T-cell (primary cell): ENCODE measurements at places on chromosomes 16 and 17.

DNA sequence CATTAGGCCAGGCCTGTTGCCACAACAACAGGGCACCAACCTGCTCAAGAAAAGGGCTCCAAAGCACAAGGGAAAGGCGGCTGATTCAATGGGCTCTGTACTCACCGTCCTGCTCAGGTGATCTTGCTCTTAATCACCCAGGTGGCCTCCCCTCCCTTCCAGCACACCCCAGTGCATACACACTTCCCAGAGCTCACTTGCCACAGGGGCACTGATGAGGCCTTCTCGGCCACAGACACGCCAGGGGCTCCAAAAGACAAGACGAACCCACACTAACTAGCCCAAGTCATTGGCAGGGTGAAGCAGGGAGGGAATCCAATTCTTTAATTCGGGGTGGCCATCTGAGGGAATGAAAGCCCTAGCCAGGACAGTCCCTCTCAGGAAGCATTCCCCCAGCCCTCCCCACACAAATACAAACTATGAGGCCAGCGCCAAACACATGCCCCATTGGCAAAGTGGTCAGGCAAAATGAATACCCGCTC, 1.4 kb downstream of the MYO18A start:
- DNase-seq: no peak

DNA sequence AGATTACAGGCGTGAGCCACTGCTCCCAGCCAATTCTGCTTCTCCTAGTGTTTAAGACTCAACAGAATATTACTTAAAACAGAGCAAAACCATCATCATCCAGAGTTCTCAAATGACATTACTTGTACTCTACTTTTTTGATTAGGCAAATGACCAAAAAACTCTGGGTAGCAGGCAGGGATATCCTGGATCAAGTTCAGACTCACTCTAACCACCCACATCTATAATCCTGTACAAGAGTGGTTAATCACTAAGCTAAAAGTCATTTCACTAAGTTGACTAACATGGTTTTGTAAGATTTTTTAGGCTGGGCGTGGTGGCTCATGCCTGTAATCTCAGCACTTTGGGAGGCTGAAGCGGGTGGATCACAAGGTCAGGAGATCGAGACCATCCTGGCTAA, 6.8 kb downstream of the NAE1 start:
- DNase-seq: no peak

DNA sequence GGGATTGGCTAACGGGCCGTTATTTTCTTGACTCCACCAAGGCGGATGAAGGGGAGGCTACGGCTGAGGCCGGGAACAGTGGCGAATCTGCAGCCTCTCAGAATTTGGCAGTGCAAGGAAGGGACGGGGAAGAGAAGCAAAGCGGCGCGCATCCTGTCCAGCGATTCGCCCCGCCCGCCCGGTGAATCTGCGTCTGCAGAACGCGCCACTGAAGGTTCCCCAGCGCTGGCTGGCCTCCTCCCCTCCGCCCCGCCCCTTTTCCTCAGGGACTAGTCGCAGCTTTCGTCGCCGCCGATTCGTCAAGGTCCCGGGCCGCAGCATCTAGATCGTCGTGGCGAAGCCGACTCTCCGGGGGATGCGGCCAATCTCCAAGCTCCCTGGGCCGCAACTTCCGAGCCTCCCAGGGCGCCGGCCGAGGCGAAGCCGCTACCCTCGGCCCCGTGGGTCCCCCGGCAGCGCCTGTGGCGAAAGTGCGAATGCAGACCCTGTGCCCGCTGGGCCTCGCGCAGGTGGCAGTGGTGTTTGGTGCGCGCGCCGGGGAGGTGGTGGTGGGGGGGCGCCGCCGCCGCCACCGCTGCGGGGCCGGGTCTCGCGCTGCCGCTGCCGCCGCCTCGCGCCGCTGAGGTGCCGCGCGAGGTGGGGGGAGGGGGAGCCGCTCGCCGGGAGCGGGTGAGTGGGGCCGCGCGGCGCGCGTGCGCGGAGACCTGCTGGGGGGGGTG, at the start of gene SETD1A:
TSS of gene SETD1A (plus strand) at position 299 of the 719 bp plus-strand sequence. CDS start 978 bp downstream, outside the sequence.
- DNase-seq: peak; percentile 96

DNA sequence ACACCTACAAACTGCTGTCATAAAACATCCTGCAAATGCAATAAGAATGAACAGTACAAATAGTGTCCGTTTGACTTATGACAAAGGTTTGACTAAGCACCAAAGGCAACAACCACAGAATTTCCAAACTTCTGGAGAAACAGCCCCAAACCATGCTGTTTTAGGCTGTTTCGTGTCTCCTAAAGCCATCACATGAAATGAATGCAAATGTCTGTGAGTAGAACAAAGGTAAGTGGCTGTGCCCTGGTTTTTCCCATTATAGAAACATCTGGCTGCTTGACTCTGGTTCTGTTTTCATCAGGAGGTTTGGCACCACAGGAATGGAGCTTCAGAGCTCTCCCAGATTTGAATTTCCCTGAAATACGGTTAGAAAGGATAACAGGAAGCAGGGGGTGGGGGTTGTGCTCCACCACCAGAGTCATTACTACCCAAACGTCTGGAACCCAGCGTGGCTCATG, 4.6 kb upstream of the EMP2 start:
- no peak for DNase-seq

DNA sequence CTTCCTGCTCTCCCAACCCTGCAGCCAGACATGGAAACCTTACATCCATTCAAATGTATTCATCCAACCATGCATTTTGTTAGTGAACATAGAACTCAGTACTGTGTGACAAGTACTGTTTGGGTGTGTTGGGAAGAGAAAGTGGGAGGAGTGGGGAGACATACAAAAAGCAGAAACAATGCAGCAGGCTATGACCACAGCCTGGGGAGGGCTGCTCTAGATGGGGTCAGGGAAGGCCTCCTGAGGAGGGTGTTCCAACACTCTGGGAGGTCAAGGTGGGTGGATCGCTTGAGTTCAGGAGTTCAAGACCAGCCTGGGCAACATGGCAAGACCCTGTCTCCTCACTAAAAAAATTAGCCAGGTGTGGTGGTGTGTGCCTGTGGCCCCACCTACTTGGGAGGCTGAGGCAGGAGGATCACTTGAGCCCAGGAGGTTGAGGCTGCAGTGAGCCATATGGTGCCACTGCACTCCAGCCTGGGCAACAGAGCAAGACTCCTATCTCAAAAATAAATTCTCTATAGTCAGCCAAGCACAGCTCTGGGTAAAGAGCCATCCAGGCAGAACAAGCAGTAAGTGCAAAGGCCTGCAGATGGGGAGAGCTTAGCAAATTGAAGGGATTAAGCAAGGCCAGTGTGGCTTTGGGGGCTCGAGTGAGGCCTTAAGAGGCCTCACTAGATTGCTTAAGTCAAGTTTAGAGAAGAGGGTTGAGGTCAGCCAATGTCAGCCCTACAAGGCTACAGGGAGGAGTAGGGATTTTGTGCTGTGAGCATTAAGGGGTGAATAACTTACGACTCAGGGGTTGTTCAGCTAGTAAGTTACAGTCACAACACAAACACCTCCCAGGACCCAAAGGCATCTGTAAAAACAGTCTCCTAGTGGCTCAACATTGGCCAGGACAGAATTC, 5.5 kb downstream of the SLC13A2 start:
- DNase-seq: no peak
